Fibroblast of the conjunctiva (primary cell): ENCODE measurements at places on chromosomes 11 and 22.

DNA sequence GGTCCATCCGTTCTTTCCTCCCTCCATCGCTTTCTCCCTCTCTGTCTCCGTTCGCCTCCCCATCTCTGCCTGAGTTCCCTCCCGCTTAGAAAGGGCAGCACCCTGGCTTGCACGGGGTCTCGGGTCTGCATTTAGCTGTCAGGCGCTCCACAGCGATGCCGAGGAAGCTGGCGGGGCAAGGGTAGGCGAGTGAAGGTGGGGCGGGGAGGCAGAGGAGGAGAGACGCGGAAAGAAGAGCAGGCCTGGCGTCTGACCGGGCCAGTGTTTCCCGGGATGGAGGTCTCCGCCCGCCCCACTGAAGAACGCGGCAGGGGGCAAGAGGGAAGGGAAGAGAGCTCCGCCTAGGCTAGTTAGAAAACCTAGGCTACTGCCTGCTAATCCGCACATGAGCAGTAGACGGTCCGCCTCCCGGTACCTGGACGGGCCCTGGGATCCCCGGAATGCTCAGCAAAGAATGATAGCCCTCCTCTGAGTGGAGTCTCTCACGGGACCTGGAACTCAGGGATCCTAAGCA lies 3922.5 kb upstream of the OR11H1 start:
- DNase-seq, result no peak

GRCh38 chr11:115926138-115926537 lies 421.9 kb upstream of the CADM1 start:
- DNase-seq, result no peak

DNA sequence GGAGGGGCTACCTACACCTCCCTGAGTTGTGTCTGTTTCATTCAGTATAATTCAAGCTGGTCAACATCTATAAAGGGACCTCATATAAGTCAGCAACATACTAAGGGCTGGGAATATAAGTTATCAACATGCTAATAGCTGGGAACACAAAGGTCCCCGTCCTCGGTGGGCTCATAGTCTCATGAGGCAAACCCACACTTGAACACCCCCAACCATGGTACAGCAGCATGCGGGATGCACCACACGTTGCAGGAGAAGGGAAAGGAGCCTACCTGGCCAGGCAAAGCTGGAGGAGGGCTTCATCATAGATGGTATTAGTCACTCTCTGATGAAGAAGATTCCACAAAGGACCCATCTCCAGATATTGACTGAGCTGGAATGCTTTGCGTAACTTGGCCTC lies 561.8 kb upstream of the B3GAT1 start:
- DNase-seq, result no peak

GRCh38 chr11:29017941-29018340 lies 909.8 kb downstream of the METTL15 start:
- DNase-seq, result no peak

GRCh38 chr11:19200410-19201201 lies 1.2 kb downstream of the CSRP3 start:
- DNase-seq, result peak; percentile 28

GRCh38 chr11:117457031-117457785 lies 129.6 kb downstream of the CEP164 start:
- DNase-seq, result no peak

- no peak for DNase-seq
These were observed 19.5 kb downstream of the TAB1 start for GRCh38 chr22:39419096-39419495.

GRCh38 chr11:33893711-33894397 lies 2.0 kb upstream of the LMO2 start:
- no peak for DNase-seq

- no peak for DNase-seq
These were observed 2.8 kb downstream of the ARSA start for GRCh38 chr22:50625131-50625567.

GRCh38 chr11:104011044-104011443 lies 25.4 kb upstream of the DDI1 start:
- no peak for DNase-seq

DNA sequence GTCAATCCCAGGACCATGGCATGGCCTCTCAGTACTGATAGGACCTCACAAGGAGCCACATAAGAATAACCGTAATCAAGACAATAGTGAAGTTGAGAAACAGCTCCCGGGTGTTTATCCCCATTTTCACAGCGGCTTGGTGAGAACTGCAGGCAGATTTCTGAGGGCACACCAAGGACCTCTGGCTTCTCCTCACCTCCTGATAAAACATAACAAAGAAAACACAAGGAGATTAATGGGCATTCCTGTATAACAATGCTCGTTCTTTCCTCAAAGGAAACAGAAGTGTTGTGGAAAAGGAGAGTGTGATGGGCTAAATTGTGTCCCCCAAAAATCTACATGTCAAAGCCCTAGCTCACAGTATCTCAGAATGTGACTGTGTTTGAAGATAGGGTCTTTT lies 4.0 kb downstream of the SLN start:
- DNase-seq, result no peak

GRCh38 chr11:46073632-46074031 lies 47.6 kb downstream of the PHF21A start:
- no peak for DNase-seq

DNA sequence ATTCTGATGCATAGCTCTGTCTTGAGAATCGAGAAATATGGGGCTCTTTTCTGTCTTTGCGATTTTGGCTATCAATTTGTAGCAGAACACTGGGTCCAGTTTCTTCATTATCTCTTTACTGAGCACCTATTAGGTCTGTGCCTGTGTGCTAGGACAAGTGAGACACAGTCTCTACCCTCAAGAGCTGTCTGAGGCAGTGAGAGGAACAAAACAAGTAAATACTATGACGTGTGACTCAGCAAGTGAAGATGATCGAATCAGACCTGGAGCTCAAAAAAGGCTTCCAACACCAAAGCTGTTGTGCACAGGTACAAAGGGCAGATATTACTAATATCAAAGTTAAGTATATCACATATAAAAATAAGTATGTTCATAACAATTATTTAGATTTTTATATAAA lies 52.4 kb downstream of the LGR4 start:
- no peak for DNase-seq

- DNase-seq, result no peak
These were observed 45.5 kb downstream of the PIWIL3 start for GRCh38 chr22:24728790-24729637.

DNA sequence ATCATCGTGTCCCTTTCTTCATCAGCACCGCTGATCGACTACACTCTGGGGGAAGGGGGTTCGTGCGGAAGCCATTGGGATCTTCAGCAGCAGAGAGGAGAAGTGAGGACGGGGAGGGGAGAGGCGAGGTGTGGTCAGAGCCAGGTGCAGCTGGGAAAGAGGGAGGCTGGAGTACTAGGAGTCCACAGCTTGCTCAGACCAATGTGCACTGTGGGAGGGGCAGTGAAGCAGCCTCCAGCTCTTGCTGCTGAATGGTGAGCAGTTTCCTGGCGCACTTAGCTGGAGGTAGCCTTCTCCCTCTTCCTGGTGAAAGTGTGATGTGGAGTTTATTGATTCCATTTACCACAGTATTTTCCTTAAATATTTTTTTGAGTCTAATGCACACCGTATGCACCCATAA lies 99.0 kb upstream of the NECTIN1 start:
- no peak for DNase-seq

GRCh38 chr11:62108017-62108750 lies 15.6 kb upstream of the INCENP start:
- DNase-seq, result peak; percentile 56

DNA sequence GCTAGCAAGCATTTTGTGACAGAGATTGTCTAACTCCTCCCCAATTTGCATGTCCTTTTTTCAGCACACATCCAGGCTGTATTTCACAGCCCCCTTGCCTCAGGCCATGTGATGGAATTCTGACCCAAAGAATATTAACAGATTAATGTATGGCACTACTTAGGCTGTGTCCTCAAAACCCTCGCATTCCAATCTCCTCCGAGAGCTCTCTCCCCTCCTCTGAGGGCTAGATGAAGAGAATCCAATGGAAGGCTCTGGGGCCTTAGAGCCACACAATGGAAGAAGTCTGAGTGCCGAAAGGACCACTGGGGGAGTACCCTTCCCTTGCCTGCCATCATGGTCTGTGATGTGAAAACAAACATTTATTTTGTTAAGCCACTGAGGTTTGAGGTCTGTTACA lies 13.7 kb upstream of the NNMT start:
- DNase-seq, result no peak

GRCh38 chr11:117251506-117251905 lies 19.0 kb downstream of the RNF214 start:
- DNase-seq, result no peak

- no peak for DNase-seq
These were observed 104.3 kb upstream of the TBCEL start for GRCh38 chr11:120919566-120919965.

- DNase-seq, result no peak
These were observed 28.8 kb downstream of the ACER3 start for GRCh38 chr11:76889411-76889975.

- DNase-seq, result no peak
These were observed 120.4 kb downstream of the CCDC34 start for GRCh38 chr11:27242591-27242990.

GRCh38 chr11:1005928-1006327 lies 30.6 kb downstream of the MUC6 start:
- DNase-seq, result no peak

- no peak for DNase-seq
These were observed 22.9 kb downstream of the AMBRA1 start for GRCh38 chr11:46570790-46571398.

GRCh38 chr11:134797411-134798089 lies 385.5 kb upstream of the B3GAT1 start:
- DNase-seq, result no peak

- no peak for DNase-seq
These were observed 40.8 kb downstream of the PDHX start for GRCh38 chr11:34957206-34957605.

- no peak for DNase-seq
These were observed 3.7 kb upstream of the SSH3 start for GRCh38 chr11:67299471-67300191.

GRCh38 chr22:36770513-36771231 lies 5.2 kb downstream of the IFT27 start:
- no peak for DNase-seq

GRCh38 chr22:21943571-21944448 lies 8.8 kb downstream of the PPM1F start:
- DNase-seq, result no peak

- DNase-seq, result no peak
These were observed 539 bp downstream of the SLC35C1 start for GRCh38 chr11:45805305-45806071.

DNA sequence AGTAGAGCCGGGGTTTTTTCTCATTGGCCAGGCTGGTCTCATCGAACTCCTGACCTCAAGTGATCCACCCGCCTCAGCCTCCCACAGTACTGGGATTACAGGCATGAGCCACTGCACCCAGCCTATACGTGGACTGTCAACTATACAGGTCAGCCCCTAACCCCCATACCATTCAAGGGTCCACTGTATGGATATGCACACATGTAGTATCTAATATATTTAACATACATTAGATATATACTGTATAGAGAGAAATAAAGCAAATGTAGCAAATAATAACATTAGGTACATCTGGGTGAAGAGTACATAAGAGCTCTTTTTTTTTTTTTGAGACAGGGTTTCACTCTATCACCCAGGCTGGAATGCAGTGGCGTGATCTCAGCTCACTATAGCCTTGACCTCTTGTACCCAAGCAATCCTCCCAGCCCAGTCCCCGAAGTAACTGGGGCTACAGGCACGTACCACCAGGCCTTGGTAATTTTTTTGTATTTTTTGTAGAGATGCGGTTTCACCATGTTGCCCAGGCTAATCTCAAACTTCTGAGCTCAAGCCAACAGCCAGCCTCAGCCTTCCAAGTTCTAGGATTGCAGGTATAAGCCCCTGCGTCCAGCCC lies 1.5 kb upstream of the ATP5MGL start:
- DNase-seq, result no peak

DNA sequence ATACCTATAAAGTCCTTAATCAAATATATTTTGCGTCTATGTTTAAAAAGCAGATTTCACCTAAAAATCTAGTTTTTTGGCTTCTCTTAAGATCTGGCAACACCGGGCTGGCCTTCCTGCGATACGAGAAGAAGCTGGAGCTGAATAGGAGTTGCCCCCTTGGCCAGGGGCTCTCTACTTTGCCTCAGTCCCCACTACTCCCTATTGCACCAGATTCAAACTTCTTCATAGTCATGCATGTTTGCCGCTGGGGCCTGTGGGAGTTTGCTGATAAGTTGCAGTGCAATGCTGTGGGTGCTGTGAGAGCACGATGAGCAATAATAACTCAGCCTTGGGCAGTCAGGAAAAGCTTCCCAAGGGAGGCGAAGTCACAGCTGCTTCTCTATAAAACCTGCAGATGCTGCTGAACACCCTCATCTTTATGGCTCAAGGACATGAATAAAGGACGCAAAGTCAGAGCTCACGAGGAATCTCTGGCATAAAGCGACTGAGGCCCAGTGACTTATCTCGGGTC lies 15.2 kb upstream of the EIF3D start:
- DNase-seq, result no peak

DNA sequence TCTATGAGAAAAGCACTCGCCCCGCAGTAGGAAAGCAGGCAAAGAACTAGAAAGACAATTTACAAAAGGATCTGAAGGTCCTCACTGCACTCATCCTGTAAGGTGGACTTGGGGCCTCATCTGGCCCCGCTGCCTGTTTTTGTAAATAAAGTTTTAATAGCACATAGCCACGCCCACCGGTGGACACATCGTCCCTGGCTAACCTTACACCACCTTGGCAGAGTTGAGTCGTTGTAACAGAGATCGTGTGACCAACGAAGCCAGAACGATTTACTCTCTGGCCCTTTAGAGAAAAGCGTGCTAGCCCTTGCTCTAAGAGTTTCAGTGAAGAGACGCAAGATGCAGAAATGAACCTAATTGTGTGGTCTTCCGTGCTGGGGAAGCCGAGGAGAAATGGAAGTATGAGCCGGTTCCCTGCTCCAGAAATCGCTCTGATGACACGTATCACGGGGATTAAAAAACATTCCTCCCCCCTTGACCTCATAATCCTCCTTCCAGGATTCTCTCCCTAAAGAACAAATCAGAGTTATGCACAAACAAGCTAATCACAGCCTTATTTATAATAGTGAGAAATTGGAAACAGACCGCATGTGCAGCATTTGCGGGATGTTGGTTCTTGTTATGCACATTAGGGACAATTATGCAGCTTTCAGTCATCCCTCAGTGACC lies 80.1 kb downstream of the CDKN1C start:
- DNase-seq, result no peak
